Naive thymus-derived CD4-positive, alpha-beta T cell (primary cell): ENCODE measurements at places on chromosomes 4 and X. TPM values are rescaled to one million over a fixed set of nuclear protein-coding genes. Genes with fewer than 3 reads are reported as not detected.

GRCh38 chr4:91198951-91199350 lies 1071.8 kb downstream of the CCSER1 start:
- H3K27ac ChIP-seq = no peak overlapping the region
- no peaks in the 10 kb centered on the region for H3K27me3 ChIP-seq
- no peaks in the 10 kb centered on the region for H3K4me1 ChIP-seq
- no peak for DNase-seq
- H3K36me3 ChIP-seq = no peaks in the 10 kb centered on the region
- H3K4me3 ChIP-seq = no peak overlapping the region

DNA sequence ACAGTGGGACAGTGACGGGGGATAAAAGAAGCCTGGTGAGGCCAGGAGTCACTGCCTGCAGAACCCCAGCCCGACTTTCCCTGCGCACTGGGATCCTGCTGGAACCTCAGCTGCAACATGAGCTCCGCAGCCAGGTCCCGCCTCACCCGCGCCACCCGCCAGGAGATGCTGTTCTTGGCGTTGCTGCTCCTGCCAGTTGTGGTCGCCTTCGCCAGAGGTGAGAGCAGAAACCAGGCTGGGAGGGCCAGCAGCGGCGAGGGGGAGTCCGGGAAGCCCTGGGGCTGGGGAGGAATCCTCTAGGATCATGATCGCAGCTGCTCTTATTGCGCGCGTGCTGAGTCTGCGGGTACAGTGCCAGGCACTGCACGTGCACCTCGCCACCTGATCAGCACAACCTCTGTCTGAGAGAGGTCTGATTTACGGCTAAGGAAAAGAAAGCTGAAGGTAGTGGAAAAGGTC lies at the start of gene PF4V1:
TSS of gene PF4V1 (plus strand) at position 51 of the 459 bp plus-strand sequence. CDS start at position 118, 67 bp downstream.
- H3K36me3 ChIP-seq = no peaks in the 10 kb centered on the region
- no peak within 1 kb of the TSS for H3K27ac ChIP-seq
- no peaks in the 10 kb centered on the region for H3K4me1 ChIP-seq
- DNase-seq = no peak
- no peak within 1 kb of the TSS for H3K4me3 ChIP-seq

GRCh38 chrX:130224810-130225209 lies 43.9 kb downstream of the ZNF280C start:
- H3K4me3 ChIP-seq = no peak overlapping the region
- no peak for DNase-seq
- H3K27ac ChIP-seq = no peak overlapping the region
- H3K4me1 ChIP-seq = no peaks in the 10 kb centered on the region
- H3K27me3 ChIP-seq = no peaks in the 10 kb centered on the region
- peaks cover 6% of the 10 kb centered on the region for H3K36me3 ChIP-seq

ASB5 gene
- not detected for total RNA-seq

DNA sequence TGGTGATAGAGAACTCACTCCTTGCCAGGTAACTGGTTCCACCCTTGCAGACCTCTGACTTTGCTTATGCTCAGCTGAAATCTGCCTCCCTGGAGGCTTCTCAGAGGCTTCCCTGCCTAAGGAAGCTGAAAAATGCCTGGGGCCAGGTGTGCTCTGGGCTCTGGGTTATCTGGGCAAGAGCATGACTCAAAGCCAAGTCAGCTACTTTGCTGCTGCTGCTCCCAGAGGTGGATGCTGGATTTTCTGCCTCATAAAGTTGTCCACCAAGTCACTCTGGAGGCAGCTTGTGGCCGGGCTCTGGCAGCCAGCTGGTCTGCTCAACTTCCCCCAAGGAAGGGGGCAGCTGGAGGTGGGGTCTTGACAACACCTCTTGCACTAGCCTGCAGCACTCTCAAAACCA lies 132.7 kb downstream of the PJA1 start:
- no peak overlapping the region for H3K27ac ChIP-seq
- H3K4me3 ChIP-seq = no peak overlapping the region
- H3K4me1 ChIP-seq = no peaks in the 10 kb centered on the region
- DNase-seq = no peak

PDLIM3 gene
- total RNA-seq = not detected

DNA sequence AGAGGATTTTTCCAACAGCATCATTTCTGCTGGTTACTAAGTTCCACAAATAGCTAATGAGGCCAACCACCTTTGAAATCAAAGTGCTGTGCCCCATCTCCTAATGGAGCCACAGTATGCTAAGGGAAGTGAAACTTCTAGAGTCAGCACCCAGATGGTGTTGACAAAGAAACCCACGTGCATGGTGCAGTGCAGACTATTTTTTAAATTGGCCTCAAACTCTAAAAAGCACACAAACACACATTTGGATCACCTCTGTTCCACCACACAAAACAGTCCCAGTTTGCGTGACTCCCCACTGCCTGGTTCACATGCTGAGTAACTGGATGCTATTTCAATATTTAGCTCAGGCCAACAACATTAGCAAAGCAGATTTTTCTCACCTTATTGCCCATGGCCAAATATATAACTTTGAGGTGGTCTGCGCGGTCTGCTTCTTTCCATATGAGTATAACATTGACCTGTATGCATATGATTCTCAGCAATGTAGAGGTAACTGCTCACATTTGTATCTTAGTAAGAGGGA lies 69.9 kb downstream of the AMELX start:
- H3K4me3 ChIP-seq = no peak overlapping the region
- DNase-seq = no peak
- H3K4me1 ChIP-seq = no peaks in the 10 kb centered on the region
- no peaks in the 10 kb centered on the region for H3K36me3 ChIP-seq

- no peak overlapping the region for H3K27ac ChIP-seq
- no peaks in the 10 kb centered on the region for H3K4me1 ChIP-seq
- H3K4me3 ChIP-seq = no peak overlapping the region
- no peaks in the 10 kb centered on the region for H3K27me3 ChIP-seq
- H3K36me3 ChIP-seq = no peaks in the 10 kb centered on the region
These were observed 23.7 kb downstream of the CC2D2A start for GRCh38 chr4:15493411-15493810.

DNA sequence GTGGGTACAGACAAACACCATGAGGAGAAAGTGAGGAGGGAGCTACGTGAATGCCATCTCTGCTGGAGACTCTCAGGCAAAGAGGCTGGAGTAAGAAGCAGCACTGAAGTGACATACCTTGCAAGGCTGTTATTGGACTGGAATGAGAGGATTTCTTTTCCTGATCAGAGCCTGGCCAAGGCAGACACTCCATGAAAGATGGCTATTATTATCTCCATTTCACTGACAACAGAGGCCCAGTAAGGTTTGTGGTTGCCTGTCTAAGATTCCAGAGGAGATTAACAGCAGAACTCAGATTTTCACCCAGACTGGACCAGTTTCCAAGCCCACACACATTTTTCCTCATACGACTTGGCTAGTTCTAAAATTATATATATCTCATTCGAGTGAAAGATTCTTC lies 162.0 kb upstream of the EOLA2 start:
- H3K4me1 ChIP-seq = no peaks in the 10 kb centered on the region
- no peak overlapping the region for H3K4me3 ChIP-seq
- no peaks in the 10 kb centered on the region for H3K36me3 ChIP-seq
- no peak overlapping the region for H3K27ac ChIP-seq
- DNase-seq = no peak

- H3K4me3 ChIP-seq = no peak overlapping the region
- no peaks in the 10 kb centered on the region for H3K4me1 ChIP-seq
- no peaks in the 10 kb centered on the region for H3K36me3 ChIP-seq
These were observed 18.0 kb downstream of the HERC6 start for GRCh38 chr4:88396681-88397080.

HAND2 gene
- not detected for total RNA-seq

DNA sequence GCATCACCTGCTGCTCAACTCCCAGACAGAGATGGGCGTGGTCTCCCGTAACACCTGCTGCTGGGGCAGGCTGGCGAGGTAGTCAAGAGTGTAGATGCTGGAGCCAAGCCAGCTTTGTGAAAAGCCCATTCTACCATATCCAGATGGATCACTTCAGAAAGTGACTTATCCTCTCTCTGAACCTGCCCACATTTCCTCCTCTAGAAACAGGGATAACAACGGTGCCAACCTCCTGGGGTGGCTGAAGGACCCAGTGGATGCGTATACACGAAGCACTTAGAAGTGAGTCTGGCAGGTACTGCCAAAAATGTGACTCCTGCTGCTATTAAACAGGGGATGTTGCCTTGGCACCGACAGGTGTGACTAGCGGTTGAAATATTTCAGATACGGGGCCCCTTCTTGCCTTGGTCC lies 95.8 kb downstream of the SORBS2 start:
- H3K27me3 ChIP-seq = no peaks in the 10 kb centered on the region
- no peaks in the 10 kb centered on the region for H3K4me1 ChIP-seq
- DNase-seq = no peak
- no peak overlapping the region for H3K4me3 ChIP-seq
- no peak overlapping the region for H3K27ac ChIP-seq
